CD4-positive, alpha-beta T cell treated with Interleukin-10 for 1 hour (primary cell): ENCODE measurements at places on chromosomes 16 and 17.

GRCh38 chr17:74491626-74492025 lies 25.2 kb downstream of the CD300A start:
- peak; percentile 13 for DNase-seq

DNA sequence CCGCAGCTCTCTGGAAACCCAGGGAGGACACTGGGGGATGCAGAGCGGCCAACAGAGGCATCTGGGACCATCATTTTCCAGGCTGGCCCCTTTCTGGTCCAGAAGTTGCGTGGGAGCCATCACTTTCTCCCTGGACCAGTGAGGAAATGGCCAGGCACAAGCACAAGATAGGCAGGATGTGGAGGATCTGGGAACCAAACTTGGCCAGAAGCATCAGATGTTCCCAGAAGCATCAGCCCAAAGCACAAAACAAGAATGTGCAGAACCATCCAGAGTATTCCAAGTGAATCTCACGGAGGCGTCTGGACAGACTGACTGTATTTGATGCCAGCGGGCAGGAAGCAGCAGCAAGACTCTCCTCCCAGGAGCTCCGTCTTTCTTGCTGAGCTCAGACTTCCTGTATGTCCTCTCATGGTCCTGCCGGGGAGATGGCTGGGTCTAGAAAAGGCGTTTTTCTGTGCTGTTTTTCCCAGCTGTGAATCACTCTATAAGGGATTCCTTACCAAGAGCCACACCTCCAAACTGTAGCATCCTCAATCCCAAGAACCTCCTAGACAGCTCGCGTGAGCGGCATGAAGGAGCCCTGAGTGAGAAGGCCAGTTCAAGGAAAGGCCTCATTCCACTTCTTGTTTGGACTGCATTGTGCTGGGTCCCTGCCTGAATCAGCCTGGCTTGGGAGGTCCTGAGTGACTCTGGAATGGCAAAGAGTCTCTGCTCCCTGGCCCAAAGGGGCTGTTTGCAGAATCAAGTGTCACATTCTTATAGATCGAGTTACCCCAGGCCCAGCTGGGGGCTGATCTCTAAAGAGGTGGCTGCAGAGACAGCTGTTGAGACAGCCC lies 49.5 kb upstream of the MTSS2 start:
- no peak for DNase-seq

GRCh38 chr16:50246299-50247122 lies 19.8 kb upstream of the ADCY7 start:
- no peak for DNase-seq

DNA sequence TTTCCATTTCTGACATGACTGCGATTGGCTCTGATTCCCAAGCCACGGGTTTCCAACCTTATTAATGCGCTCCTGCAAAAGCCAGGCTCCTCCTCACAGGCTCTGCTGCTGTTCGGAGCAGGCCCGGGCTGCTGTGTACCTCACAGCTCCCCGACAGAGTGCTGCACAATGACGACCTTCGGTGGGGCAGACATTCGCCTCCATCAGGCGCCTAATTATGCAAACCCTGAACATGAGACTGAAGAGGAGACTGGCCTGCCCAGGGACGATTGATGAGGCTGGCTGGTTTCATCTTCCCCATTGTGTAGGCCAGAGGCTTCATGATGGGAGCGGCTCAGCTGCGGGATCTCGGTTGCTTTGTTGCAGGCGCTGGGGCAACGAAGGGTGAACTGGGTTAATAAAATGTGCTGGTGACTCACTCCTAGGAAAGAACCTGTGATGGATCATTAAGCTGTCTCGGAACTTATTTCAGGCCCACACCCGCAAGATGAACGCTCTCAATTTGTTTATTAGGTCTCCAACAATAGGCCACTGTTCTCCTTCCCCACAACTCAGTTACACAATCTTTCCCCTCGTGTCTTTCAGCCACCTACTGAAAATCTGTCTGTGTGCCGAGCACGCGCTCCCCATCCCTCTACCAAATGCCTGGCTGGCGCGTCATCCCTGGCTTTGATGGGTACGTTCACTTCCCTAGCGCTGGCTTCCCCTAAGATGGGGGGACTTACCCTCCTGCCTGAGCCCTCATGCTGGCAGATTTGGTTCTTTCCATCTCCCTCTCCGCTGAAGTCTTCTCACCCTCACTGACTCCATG lies 27.2 kb upstream of the TOB1 start:
- DNase-seq = no peak

DNA sequence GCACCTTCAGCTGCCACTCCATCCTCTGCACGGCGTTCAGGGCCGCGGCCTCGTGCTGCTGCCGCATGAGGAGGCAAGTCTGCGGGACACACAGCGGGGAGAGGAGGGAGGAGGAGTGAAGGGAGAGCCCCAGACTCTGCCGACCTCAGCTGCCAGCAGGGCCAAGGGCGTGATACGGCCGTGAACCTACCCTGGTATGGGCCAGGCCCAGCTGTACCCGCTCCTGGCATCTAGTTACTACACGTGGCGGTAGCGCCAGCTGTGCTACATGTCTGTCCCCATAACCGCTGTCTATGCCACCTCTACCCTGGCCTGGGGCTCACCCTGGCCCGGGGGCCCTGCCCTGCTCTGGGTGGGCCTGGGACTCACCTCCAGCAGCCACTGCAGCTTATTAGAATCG lies 51.1 kb downstream of the ZNF778 start:
- no peak for DNase-seq

- no peak for DNase-seq
Measured at GRCh38 chr16:27377666-27378485, 24.1 kb upstream of the IL21R start.

DNA sequence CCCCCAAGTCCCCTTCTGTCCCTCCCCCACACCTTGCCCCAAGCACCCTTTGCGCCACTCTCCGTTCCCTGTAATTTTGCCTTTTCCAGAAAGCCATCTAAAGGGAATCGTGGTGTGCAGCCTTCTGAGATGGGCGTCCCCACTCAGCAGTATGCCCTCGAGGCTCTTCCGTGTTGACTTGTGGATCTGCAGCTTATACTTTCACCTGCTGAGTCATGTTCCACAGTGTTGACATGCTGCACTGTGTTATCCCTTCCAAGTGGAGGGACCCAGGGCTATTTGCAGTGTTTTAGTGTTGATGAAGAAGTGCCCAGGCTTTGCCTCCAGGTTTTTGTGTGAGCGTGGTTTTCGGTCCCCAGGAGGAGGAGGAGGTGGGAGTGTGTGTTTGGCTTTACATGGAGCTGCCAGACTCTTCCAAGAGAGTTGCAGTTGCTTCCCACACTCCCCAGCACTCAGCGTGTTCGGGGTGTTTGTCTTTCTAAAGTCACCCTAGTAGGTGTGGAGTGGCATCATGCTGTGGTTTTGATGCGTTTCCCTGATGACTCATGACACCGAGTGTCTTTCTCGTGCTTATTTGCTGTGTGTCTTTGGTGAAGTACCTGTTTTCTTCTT lies 32.1 kb upstream of the JPT2 start:
- DNase-seq = peak; percentile 23

GRCh38 chr17:81387100-81388090 lies 7.9 kb upstream of the BAHCC1 start:
- DNase-seq = peak; percentile 48

GRCh38 chr16:82282662-82283061 lies 112.6 kb upstream of the MPHOSPH6 start:
- DNase-seq = no peak

DNA sequence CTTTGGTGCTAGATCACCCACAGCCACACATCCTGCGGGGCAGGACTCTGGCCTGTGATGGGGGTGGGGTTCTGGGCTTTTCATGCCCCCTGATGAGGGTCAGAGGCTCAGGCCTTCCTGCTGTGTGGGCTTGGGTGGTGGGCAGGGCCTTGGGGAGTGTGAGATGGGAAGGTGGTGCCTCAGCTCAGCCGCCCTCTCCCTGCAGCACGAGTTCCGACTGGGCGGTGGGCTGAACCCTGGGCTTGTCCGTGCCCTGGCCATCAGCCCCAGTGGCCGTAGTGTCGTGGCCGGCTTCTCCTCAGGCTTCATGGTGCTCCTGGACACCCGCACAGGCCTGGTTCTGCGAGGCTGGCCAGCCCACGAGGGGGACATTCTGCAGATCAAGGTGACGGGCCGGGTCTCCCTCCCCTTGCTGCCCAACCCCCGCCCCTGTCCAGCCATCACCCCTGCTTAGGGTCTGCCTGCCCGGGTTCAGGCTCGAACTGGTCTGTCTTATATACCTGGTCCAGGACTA lies 6.8 kb upstream of the SERPINF2 start:
- DNase-seq = no peak

GRCh38 chr17:17757956-17758845 lies 76.9 kb downstream of the RAI1 start:
- DNase-seq = no peak

DNA sequence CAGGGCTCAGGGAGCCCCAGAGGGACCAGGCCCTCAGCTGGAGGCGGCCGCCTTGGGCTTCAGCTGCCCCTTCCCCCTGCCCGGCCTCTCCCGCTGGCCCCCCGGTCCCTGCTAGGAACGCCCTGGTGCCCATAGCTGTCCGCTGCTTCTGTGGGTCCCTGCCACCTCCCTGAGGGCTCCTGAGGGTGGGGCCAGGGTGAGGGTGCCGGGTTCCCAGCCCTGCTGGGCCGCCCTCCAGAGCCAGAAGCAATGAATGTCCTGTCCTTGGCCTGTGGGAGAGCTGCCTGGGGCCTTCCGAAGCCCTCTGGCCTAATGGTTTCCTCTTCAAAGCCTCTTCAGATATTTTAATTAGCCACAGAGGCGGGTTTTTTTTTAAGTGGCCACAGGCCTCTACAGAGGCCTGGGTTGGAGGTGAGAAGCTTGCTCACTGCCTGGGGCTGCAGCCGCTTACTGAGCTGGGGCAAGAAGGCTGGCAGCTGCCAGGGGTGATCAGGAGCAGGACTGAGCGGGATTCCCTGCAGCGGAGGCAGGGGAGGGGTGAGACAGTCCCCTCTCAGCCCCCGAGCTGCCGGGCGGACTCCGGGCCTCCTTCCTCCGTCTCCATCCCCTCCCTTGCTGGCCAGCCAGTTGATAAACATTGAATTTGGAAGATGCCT lies 9.9 kb downstream of the CENPX start:
- DNase-seq = no peak

DNA sequence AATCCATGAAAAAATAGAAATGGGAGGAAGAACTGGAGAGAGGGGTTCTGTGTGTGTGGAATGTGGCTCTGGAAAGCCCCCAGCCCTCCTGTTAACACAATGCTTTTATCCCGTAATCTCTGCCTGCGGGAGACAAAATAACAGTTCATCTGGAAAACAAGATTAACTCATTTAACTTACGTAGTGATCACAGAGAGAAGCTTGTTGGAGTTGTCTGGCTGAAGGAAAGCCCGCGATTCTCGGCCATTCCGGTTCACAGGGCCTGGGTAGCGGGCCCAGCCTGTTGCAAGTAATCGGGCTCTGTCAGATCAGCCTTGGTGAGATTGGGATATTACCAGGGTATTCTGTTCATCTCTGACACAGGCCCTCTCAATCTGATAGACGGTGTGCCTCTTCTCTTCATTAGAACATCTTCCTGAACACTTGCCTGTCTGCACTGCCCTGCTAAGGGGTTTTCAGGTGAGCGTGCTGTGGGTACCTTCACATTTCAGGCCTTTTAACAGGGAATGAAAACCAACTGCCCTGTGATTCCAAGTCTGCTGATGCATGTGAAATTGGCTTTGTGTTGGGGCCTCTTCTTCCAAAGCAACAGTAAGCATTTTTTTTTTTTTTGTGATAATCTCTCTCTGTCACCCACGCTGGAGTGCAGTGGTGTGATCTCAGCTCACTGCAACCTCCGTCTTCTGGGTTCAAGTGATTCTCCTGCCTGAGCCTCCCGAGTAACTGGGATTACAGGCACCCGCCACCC lies 609.9 kb downstream of the WWOX start:
- DNase-seq = no peak

- DNase-seq = no peak
Measured at GRCh38 chr17:66283971-66284370, 18.4 kb upstream of the PRKCA start.

DNA sequence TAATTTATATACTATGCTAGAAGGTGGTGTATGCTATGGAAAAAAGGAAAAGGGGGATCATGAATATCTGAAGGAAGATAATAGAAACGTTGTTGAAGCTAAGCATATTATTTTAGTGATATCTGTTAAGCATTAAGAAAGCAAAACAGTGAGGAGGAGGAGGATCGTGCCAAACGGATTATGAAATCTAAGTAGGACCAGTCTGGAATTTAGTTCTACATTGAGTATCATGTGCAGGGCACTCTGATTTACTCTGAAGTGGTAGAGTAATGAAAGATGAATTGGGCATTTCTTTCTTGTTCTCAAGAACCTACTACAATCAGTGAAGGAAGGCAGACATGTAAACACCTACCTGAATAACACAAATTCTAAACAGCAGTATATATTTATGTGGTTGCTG lies 195.3 kb downstream of the CYB561 start:
- no peak for DNase-seq

DNA sequence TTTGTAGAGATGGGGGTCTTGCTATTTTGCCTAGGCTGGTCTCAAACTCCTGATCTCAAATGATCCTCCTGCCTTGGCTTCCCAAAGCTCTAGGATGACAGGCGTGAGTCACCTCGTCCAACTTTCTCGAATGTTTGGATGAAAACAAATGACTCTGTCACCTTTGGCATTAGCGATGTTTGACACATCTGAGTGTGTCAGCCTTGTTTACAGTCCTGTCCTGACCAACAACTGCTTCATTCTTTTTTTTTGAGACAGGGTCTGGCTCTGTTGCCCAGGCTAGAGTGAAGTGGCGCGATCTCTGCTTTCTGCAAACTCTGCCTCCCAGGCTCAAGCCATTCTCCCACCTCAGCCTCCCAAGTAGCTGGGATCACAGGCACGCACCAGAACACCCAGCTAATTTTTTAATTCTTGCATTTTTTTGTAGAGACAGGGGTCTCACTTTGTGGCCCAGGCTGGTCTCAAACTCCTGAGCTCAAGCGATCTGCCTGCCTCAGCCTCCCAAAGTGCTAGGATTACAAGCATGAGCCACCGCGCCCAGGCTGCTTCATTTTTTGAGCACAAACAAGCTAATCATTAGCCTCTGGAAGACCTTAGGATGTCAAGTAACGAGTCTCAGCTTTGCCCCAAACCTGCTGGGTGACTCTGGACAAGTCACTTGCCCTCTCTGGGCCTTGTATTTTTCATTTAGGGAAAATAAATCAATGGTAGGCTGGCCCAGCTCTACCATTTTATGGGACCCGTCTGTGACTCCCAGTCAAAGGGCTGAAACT lies 7.4 kb downstream of the MYH11 start:
- DNase-seq = no peak

- no peak for DNase-seq
Measured at GRCh38 chr17:5854871-5855554, 215.2 kb upstream of the WSCD1 start.
